ENCODE measurements at places on chromosomes 3 and 15.
A peak's percentile ranks its signal among the peaks of the same experiment; 100 is the strongest.

DNA sequence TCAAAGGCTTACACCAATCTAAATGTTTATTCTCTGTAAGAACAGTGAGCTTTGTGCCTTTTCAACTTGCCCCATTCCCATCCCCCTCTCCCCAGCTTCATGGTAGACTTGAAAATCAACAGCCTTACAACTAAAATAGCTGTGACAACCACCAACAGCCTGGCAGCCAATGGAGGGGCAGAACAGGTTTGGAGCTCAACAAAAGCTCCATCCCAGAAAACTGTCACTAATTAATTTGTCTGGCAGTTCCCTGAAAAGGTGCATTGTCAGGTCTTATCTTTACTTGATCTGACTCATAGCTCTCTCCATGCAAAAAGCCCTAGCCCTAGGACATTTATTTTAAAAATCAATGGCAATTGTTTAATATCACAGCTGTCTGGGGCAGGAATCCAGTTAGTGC, 22.6 kb downstream of the MTHFS start:
- DNase-seq = no peak

DNA sequence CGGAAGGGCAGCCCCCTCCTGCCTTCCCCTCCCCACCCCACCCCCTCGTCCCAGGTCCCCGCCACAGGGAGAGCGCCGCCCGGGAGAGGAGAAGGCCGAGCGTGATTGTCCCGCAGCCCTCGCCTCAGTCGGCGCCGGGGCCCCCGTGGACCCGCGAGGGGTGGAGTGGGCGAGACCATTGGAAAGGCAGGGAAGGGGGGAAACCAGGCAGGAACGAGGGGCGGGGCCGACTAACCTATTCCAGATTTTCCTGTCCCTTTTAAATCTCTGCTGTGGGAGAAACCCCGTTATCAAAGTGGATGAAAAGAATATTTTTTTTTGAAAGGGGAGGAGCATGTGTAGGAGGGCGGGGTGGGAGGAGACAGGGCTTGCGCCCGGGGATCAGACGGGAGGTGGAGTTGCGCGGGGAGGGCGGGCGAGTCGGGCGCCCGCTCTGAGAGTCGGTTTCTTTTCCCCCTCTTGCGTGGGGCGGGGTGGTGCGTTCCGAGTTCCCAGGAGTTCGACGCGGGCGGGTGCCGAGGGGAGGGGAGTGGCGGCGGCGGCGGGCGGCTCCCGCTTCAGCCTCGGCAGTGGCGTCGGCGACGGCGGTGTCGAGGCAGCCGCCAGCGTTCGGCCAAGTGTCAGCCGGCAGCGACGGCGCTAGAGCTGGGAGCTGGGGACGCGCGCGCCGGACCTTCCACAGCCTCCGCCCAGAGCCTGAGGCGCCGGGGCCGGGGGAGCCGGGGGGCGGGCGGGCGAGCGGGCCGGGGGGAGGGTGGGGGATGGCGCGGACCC, at the start of gene NECTIN3:
TSS of gene NECTIN3 (plus strand) at position 560 of the 774 bp plus-strand sequence. CDS start at position 762, 202 bp downstream.
- peak; percentile 77 for DNase-seq

DNA sequence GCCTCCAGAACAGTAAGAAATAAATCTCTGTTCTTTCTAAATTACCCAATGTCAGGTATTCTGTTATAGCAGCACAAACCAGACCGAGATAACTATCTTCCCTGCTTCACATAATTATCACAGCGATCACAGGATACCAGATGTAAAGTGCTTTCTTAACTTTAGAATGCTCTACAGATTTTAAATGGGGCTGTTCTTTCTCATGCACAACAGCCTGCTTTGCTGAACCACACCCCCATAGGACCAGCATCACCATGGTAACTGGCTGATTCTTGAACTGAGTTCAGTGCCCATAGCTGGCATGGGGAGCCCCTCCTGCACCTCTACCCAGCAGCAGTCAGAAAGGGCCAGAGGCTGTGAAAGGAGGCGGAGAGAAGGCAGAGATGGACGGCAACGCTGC, 7.8 kb downstream of the CD80 start:
- no peak for DNase-seq

- no peak for DNase-seq
These were observed 648.6 kb upstream of the ZNF385D start for GRCh38 chr3:22399566-22399965.

GRCh38 chr15:39874890-39875549, 45.0 kb downstream of the GPR176 start:
- DNase-seq = peak; percentile 20

- DNase-seq = no peak
These were observed 28.1 kb downstream of the SNX33 start for GRCh38 chr15:75675579-75676404.

GRCh38 chr15:36791844-36792571, 212.6 kb downstream of the CDIN1 start:
- no peak for DNase-seq

DNA sequence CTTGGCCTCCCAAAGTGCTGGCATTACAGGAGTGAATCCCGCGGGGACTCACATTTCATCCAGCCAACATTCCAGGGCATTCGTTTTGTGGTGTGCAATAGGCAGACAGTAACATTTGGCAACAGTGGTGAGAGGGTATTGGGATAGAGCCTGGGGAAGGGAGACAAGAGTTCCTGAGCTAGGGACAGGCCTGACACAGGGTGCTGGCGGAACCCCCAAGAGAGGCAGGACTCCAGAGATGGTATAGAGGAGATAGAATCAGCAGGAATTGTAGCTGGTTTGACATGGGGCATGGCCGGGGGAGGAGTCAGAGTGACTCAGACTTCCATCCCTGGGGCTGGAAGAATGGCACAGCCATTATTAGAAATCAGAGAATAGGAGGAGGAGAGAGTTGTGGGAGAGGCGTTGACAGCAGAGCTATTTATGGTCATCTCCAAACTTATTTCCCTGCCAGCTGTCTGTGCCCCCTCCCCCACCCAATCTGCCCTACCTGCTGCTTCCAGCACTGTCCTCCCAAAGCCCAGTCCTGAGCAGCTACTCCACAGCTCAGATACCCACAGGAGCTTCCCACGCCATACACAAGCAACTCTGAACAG, 4.4 kb upstream of the IDH2 start:
- no peak for DNase-seq

GRCh38 chr3:12486916-12487315, 2.6 kb downstream of the TSEN2 start:
- DNase-seq = no peak

- no peak for DNase-seq
These were observed 2.7 kb downstream of the NKIRAS1 start for GRCh38 chr3:23913873-23914743.

GRCh38 chr15:73387507-73388255, 18.9 kb upstream of the HCN4 start:
- DNase-seq = no peak

DNA sequence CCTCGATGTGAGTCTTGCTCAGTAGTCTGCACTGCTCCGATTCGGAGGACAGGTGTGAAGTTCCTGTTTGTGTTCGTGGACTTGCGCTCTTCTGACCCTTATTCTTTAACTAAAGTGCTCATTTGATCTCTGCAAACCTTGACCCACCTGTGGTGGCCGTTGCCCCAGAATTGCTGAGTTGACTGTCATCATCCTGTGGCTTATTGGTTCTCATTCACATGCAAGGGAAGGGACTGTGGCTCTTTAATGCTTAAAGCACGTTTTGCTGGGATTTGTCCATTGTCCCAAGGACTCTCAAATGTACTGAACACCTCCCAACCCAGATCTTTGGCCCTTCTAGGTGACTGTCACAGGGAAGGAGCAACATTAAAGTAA, 13.4 kb downstream of the SYNM start:
- DNase-seq = no peak

GRCh38 chr3:125005222-125005621, 50.6 kb downstream of the HEG1 start:
- no peak for DNase-seq

- no peak for DNase-seq
These were observed 190.4 kb upstream of the BCL6 start for GRCh38 chr3:187935623-187936156.

GRCh38 chr3:58074116-58074715, 66.0 kb downstream of the FLNB start:
- no peak for DNase-seq

DNA sequence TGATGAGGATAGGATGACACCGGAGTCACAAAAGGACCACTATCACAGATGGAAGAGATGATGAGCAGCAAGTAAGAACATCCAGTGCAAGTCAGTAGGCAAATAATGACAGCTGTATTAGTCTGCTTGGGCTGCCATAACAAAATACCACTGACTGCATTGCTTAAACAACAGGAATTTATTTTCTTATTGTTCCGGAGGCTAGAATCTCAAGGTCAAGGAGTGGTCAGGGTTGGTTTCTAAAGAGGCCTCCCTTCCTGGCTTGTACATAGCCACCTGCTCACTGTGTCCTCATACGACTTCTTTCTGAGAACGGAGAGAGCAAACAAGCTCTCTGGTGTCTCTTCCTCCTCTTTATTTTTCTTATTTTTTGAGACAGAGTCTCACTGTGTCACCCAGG, 380.7 kb downstream of the PLOD2 start:
- DNase-seq = no peak
